ENCODE measurements at places on chromosomes 11 and 22.

DNA sequence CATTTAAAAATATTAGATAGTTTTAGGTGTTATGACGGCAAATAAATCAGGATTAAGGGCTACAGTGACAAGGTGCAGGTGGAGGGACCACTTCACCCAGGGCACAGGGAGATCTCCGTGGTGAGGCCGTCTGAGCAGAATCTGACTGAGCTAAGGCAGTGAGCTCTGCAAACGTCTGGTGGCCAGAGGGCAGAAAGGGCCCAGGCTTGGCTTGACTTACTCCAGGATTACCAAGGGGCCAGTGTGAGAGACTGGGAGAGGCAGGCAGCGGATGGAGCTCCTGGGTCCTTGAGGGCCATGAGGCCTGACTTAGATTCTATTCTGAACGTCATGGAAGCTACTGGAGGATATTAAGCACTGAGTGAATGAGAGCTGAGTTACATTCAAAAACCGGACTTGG is 125.9 kb upstream of the B3GAT1 start:
- peaks cover 3% of the 10 kb centered on the region for H3K4me1 ChIP-seq
- H3K27ac ChIP-seq, result no peak overlapping the region
- peaks cover 18% of the 10 kb centered on the region for H3K27me3 ChIP-seq
- no peak overlapping the region for H3K4me3 ChIP-seq

- no peak for DNase-seq
- H3K36me3 ChIP-seq, result peaks cover 16% of the 10 kb centered on the region
- no peaks in the 10 kb centered on the region for H3K27me3 ChIP-seq
- peaks cover 23% of the 10 kb centered on the region for H3K4me1 ChIP-seq
- no peak overlapping the region for H3K4me3 ChIP-seq
These were observed 18.9 kb downstream of the LIMK2 start for GRCh38 chr22:31230871-31231621.

DNA sequence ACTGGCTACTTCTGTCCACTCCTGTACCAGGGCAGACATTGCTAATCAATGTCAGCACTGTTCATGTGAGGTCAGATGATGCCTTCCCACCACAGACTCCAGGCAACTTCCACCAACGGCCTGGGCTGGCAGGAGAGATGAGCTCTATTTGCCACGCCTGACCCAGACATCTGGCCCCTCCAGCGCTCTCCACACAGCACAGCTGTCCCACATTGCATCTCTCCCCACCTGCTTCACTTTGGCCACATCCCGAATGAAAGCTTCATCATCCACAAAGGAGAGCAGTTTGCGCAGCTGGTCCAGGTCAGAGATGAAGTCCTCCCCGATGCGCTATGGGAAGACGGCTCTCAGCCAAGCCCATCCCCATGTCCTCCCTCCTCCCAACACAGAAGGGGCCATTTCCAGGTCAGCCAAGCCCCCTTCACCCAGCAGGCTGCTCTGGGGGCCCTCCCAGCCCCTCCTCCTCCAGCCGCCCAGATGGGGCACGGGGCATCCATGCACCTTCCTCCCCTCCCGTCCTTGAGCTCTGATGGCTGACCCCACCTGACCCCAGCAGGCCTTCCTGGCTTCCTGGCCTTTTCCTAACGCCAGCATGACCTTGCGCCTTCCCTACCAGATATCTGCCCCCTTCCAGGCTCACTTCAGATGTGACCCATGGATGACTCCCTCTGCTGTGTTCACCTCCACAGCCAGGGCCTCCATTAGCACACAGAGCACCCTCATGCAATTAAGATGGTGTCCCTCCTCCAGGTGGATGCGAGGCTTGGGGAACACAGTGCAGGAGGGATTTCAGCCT is 7.4 kb downstream of the PYGM start:
- H3K27me3 ChIP-seq, result no peaks in the 10 kb centered on the region
- DNase-seq, result no peak
- peaks cover 33% of the 10 kb centered on the region for H3K4me1 ChIP-seq
- no peak overlapping the region for H3K4me3 ChIP-seq
- peaks cover 29% of the 10 kb centered on the region for H3K36me3 ChIP-seq
- H3K27ac ChIP-seq, result no peak overlapping the region

DNA sequence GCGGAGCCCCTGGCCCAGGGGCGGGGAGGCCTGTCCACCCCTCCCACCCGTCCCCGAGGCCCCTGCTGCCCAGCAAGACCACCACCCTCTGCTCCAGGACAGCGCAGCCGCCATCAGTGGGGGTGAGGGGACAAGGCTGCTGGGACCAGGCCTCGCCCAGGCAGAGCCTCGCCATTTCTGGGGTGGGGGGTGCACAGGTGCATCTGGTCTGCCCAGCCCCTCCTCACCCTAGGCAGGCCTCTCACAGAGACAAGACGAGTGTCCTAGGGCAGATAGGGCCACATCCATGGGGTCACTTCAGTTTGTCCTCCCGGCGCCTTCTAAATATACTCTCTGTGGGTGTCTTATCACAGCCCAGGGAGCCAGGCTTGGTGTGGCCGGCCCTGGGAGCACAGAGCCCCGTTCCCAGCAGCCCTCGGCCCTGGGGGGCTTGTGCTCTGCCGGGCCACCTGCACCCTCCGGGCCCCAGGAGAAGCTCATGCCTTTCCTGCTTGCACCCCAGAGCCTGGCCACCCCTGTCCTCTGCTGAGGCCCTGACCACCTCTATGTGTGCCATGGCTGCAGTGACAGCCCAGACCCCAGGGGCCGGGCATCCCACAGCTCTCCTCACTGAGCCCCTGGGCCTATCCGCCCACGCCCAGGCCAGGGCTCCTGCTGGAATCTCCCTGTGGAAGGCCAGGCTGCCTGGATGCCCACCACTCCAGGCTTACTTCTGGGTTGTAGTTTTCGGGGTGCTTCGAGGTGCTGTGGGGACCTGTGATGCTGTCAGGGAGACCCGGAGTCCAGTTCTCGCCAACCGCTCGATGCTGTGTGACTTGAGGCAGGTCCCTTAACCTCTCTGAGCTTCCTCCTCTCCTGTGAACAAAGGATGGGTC is 70.8 kb downstream of the KCNQ1 start:
- H3K4me1 ChIP-seq, result peaks cover 7% of the 10 kb centered on the region
- no peak overlapping the region for H3K4me3 ChIP-seq
- no peaks in the 10 kb centered on the region for H3K36me3 ChIP-seq
- peak; percentile 9 for DNase-seq
- H3K27ac ChIP-seq, result no peak overlapping the region

- no peak overlapping the region for H3K4me3 ChIP-seq
- DNase-seq, result no peak
- no peaks in the 10 kb centered on the region for H3K4me1 ChIP-seq
- H3K27me3 ChIP-seq, result no peaks in the 10 kb centered on the region
These were observed 70.7 kb downstream of the TEAD1 start for GRCh38 chr11:12744826-12745502.

GRCh38 chr11:36953976-36954375 is 355.9 kb upstream of the RAG2 start:
- no peak overlapping the region for H3K4me3 ChIP-seq
- no peak for DNase-seq
- no peak overlapping the region for H3K27ac ChIP-seq
- no peaks in the 10 kb centered on the region for H3K36me3 ChIP-seq

DNA sequence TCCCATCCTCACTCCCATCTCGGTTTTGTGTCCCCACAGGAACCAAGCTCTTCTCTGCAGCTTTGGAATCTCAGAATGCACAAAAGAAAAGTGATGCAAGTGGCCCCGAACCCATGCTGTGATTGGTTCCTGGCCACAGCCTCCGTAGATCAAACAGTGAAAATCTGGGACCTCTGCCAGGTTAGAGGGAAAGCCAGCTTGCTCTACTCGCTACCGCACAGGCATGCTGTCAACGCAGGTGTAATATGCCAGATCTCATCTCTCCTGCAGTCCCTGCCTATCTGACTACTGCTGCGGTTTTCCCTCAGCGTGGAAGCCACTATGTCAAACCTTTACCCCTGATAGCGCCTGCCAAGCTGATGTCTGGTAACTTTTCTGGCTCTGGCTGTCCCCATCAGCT is 200.5 kb upstream of the LRRC4C start:
- DNase-seq, result no peak
- no peaks in the 10 kb centered on the region for H3K4me1 ChIP-seq
- no peak overlapping the region for H3K27ac ChIP-seq
- H3K27me3 ChIP-seq, result no peaks in the 10 kb centered on the region

- H3K4me3 ChIP-seq, result no peak overlapping the region
- no peaks in the 10 kb centered on the region for H3K4me1 ChIP-seq
- no peak for DNase-seq
- peaks cover 5% of the 10 kb centered on the region for H3K27me3 ChIP-seq
- no peak overlapping the region for H3K27ac ChIP-seq
These were observed 33.1 kb downstream of the C11orf58 start for GRCh38 chr11:16771350-16772140.

Data from activated B cell treated with CpG ODN at 0.5 μM for 24 hours (primary cell).